Inflammatory macrophage treated with lipopolysaccharide for 1 hour (primary cell): ENCODE measurements at places on chromosomes 13 and 19.

DNA sequence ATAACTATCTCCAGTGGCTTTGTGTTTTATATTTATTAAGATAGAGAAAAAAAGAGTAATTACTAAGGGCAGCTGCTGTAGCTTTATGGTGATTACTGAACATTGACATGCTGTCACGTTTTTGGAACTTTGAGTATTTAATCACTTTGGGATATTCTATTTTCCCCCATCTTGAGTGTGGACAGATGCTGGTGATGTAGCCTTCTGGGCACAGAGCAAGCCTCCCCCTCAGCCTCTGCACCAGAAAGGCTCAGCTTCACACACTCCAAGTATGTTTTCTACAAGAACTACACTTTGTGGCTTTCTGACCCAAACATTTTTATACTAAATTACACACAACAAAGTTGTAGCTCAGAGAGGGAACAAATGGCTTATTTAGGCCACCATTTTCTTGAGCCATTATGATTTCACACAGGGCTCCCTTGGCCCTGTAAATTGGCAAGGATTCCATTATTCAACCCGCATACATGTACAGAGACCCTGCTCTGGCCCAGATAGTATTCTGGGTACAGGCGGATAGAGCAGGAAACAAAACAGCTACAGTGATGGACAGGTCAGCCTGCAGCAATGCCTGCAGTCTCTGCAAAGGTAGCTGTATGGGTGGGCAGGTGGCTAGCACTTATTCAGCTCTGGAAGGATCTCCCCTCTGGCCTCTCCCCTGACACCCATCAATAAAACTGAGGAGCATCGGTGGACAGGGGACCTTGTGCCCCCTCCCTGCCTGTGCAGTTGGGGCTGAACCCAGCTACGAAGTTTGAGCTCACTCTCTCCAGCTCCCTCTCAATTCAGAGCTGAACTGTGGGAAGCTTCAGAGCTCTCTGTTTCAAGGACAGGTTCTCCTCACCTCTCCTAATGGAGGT, 1.3 kb downstream of the ALOX5AP start:
- DNase-seq, result no peak

DNA sequence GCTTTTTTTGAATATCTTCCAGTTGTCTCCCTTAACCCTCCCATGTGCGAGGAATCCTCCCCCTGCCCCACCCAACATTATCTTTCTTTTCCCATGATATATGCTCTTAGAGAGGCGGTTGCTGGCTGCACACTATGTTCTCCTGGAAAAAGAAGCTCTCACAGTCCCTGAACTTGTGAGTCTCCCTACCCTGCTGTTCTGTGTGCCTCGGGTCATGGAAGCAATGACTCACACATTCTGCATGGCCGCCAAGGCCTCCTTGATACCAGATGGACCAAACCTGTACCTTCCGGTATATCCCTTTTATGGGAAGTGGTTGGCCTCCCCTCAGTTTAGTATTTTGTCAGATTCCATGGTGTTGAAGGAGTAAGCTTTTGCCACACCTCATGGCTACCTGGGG, 705.4 kb downstream of the SLITRK6 start:
- DNase-seq, result no peak

GRCh38 chr19:45306518-45307027, 16.1 kb downstream of the CKM start:
- no peak for DNase-seq

DNA sequence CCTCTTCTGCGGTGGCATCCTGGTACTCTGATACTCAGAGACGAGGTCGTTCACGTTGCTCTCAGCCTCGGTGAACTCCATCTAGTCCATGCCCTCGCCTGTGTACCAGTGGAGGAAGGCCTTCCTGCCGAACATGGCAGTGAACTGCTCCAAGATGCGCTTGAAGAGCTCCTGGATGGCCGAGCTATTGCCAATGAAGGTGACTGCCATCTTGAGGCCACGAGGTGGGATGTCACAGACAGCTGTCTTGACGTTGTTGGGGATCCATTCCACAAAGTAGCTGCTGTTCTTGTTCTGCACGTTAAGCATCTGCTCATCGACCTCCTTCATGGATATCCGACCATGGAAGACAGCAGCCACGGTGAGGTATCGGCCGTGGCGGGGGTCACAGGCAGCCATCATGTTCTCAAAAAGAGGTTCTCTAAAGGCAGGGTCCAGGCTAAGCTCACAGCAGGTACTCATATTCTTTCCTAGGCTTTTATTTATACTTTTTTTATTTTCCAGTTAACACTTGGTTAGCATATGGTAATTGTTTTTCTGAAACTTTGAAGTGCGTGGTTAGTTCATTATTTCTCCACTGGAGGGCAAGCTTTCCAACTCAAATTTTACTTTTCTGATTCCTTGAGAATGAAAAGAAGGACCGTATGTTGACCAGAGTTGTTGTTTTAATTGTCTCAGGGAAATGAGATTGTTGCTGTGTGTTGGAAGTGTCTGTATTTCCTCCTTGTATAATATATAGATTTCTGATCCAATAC, 72.4 kb upstream of the RGCC start:
- peak; percentile 22 for DNase-seq

DNA sequence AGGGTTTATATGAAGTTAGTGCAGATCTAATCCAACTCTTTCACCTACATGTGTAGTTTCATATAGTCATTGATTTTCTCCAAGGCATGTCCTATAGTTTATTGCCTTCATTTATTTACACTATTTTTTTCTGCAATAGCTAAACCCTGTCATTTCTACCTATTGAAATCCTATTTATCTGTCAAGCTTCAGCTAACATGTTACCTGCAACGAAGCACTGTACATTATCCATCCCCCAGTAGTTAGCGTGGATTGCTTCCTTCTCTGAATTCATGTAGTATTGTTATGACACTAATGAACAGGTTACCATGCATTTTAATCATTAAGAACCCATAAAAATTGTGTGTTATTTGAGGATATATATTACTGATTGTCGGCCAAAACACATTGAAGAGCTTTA, 742.9 kb upstream of the PCDH20 start:
- DNase-seq, result no peak

- DNase-seq, result no peak
Measured at GRCh38 chr13:44406617-44407016, 33.0 kb downstream of the SERP2 start.

- DNase-seq, result no peak
Measured at GRCh38 chr19:8086849-8087248, 34.3 kb downstream of the CCL25 start.

GRCh38 chr19:56942756-56943155, 102.2 kb upstream of the PEG3 start:
- no peak for DNase-seq

- DNase-seq, result no peak
Measured at GRCh38 chr19:33385956-33386355, 12.4 kb downstream of the CEBPG start.

DNA sequence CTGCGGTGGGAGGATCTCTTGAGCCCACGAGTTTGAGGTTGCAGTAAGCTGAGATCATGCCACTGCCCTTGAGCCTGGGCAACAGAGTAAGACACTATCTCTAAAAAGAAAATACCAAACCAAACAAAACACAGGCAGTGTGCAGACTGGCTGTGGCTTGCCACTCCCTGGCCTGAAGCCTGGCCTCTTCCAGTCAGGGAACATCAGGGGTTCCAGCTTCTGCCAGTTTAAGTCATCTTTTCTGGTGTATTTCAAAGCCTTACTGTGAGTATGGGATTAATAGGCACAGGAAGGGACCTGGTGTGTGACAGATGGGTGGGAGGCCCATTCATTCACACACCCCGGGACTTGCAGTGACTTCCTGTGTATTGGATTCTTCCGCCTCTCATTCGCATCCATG, 27.0 kb upstream of the F2RL3 start:
- DNase-seq, result no peak

DNA sequence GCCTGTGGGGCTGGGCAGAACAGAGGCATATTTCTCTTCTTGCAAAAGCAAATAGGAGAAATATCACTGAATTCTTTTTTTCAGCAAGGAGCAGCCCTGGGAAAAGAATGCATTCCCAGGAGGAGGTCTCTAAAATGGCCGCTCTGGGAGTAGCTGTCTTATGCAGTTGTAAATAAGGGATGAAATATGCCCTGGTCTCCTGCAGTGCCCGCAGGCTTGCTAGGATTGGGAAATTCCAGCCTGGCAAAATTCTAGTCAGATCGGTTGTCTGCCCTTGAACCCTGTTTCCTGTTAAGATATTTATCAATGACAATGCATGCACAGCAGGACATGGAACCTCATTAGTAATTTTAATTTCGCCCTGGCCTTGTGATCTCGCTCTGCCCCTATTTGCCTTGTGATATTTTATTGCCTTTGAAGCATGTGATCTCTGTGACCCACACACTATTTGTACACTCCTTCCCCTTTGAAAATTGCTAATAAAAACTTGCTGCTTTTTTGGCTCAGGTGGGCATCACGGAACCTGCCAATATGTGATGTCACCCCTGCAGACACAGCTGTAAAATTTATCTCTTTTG, 1993.2 kb downstream of the PCDH9 start:
- DNase-seq, result no peak

DNA sequence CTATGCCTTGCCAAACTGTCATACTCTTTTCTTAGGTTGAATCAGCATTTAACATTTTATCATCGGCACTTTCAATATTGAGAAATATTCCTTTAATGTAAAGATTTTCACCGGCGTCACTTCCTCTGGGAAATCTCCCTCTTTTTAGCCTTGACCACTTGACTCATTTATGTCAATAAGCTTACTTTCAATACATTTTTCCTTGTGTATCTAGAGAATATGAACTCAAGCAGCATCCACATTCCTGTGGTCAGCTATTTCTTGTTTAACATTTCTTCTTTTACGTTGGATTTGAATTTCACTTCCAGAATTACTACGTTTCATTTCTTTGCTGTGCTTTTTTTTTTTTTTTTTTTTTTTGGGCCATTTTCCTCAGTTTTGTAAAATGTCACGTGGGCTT, 271.2 kb upstream of the HTR2A start:
- DNase-seq, result peak; percentile 70

- no peak for DNase-seq
Measured at GRCh38 chr13:99087954-99088491, 110.2 kb upstream of the DOCK9 start.

DNA sequence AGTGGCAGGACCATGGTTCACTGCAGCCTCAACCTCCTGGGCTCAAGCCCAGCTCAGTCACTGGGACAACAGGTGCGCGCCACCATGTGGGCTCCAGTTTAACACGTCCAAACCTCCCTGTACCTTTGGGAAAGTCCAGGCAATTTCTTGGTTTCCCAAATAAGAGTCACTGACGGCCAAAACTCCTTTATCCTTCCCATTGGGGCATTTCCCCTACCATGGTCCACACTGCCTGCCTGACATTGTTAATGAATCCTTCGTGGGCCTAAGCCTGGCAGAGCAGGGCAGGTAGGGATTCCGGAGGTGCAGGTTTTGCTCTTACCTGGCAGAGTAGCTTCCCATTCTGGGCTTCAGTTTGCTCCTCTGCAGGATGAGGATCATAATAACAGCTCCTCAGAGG, 66.2 kb upstream of the TM9SF2 start:
- DNase-seq, result no peak

- no peak for DNase-seq
Measured at GRCh38 chr13:46903748-46904147, 6.9 kb upstream of the HTR2A start.

GRCh38 chr13:99514801-99515200, 13.5 kb downstream of the TM9SF2 start:
- DNase-seq, result peak; percentile 24

GRCh38 chr13:40127476-40127875, 472.0 kb downstream of the COG6 start:
- no peak for DNase-seq

GRCh38 chr13:47017476-47017875, 120.6 kb upstream of the HTR2A start:
- DNase-seq, result no peak

DNA sequence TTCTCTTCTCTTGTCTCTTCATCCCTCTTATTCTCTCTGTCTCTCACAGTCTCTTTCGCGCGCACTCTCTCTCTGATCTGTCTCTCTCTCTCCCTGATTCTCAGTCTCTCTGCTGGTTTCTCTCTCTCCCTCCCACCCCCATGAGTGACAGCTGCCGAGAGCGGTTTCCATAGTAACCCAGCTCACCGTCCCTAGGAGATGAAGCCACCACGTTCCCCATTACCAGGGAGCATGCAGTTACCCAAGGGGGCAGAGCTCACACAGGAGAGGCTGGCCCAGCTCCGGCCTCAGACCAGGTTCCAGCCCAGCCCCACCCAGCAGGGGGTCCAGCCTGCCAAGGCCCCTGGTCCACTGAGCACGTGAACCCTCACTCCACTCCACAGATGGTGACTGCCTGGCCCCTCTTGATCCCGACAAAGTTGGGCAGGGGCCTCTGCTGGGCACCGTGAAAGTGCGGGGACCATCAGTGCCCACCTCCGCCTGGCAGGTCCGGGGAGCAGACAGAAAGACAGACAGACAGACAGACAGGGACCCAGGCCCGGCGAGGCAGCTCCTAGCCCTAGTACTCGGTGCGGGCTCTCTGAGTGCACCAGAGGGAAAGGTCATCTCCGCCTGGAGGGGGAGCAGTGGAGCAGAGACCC, 50.6 kb downstream of the CELF5 start:
- no peak for DNase-seq

DNA sequence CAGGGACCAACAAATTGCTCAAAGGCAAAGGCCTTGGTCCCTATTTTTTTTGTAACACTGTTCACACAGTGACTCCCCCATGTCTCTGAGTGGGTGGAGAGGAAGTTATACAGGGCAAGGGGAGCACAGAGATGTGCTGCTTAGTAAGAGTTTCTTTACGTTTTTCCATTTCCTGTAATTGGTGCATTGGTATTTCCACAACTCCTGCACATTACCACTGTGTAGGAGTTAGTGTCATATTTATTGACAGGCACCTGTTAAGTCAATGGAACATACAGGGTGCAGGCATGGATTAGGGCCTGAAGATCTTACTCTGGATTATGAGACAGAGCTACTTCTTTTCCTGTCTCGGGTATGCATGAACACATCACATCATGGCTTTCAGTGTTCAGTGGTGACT, 45.2 kb downstream of the SOX21 start:
- DNase-seq, result peak; percentile 14

DNA sequence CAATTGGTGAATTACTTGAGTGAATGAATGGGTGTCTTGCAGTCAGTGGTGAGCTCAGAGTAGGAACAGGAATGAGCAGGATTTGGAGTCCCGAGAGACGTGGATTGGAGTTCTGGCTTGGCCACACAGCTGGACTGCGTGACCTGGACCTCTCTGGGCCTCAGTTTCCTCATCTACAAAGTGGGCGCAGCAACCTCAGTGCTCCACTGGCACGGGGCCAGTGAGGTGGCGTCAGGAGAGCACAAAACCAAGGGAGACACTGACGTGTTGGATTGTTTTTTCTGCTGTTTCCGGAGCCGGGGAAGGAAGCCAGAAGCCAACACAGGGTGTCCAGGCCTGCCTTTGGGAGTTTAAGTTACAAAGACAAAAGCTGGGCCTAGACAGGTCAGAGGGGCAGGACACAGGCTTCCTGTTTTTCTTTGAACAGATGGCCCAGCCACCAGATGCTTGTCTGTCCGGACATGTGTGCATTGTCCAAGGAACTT, 6.5 kb upstream of the DOCK6 start:
- DNase-seq, result no peak

GRCh38 chr13:114140906-114141250, 8.5 kb upstream of the RASA3 start:
- DNase-seq, result no peak

GRCh38 chr19:32349724-32350470, 4.5 kb downstream of the ZNF507 start:
- DNase-seq, result no peak
